NCI-H2107 (cell line): ENCODE measurements at places on chromosomes 3 and 15.

DNA sequence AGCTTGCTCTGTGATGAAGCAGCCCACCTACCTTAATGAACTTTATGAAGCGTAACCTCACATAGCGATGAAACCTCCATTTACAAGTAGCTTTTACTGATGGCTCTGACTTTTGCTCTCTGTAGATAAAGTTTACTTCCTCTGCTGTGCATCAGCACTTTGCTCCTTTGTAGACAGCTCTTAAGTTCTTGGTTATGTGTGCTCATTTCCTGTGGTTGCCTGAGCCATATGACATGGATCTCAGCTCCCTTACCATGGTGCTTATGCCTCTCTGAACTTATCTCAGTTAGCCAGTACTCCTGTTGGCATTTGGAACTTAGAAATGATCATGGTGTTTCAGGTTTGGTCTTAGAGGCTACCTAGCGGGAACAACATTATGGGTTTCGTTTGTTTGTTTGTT, 7.8 kb downstream of the MFSD1 start:
- no peak for DNase-seq

- no peak for DNase-seq
Measured at GRCh38 chr15:59936741-59937140, 67.4 kb upstream of the FOXB1 start.

DNA sequence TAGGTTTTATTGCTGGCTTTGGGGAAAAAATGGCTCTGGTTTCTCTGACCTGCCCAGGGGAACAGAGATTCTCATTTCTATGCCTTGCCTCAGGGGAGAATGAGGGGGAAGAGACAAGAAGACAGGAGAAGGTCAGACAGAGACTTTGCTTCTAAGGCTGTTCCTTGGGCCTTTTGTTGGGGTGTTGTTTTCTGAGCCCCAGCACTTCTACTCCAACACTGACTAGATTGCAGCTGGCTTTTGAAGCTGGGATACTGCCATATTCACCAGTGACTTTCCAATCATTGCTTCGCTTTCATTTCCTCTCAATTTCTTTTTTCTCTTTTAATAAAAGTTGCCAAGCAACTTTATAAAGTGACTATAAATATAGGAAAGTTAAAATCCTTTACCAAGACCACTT, 143.2 kb upstream of the ARHGEF26 start:
- DNase-seq = no peak

- DNase-seq = no peak
Measured at GRCh38 chr3:160403796-160404470, 4.5 kb downstream of the SMC4 start.

- DNase-seq = no peak
Measured at GRCh38 chr3:56406826-56407515, 61.3 kb downstream of the ERC2 start.

- DNase-seq = no peak
Measured at GRCh38 chr15:69127306-69127705, 33.1 kb upstream of the GLCE start.

- DNase-seq = no peak
Measured at GRCh38 chr3:152396867-152397266, 128.1 kb downstream of the MBNL1 start.

- no peak for DNase-seq
Measured at GRCh38 chr15:23670970-23671369, 16.1 kb downstream of the NDN start.
